HuH-7 (cell line): ENCODE measurements at places on chromosomes 7 and 10.
A peak's percentile ranks its signal among the peaks of the same experiment; 100 is the strongest.

GRCh38 chr10:13453896-13454295 lies 74.9 kb downstream of the BEND7 start:
- no peak for DNase-seq

GRCh38 chr10:132211246-132211645 lies 24.5 kb downstream of the DPYSL4 start:
- no peak for DNase-seq

GRCh38 chr10:96622013-96622787 lies 35.4 kb upstream of the TM9SF3 start:
- no peak for DNase-seq

GRCh38 chr7:75591467-75592255 lies 99.5 kb downstream of the SPDYE5 start:
- no peak for DNase-seq

DNA sequence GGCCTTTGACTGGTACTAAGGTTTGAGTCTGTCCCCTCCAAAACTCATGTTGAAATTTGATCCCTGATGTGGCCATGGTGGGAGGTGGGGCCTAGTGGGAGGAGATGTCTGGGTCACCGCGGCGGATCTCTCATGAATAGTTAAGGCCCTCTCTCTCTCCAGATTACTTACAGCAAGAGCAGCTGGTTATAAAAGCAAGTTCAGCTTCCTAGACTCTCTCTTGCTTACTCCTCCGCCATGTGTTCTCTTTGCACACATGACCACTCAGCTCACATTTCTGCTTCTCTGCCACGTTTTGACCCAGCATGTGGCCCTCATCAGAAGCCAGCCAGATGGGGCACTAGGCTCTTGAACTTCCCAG lies 29.9 kb upstream of the ZMIZ1 start:
- DNase-seq, result no peak

DNA sequence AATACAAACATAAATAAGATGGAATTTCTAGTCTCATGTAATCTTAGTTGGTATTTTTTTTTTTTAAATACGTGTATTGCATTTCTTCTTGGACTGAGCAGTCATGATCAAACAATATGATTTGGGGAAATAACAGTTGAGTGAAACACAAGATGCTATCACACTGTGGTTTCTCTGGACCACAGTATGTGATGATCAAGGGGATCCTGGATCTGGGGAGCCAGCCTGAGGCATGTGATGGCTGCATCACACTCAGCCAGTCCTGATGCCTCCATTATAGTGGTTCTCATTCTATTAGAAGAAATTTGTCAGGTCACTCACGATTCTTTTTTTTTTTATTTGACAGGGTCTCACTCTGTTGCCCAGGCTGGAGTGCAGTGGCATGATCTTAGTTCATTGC lies 495.9 kb upstream of the POT1 start:
- no peak for DNase-seq

DNA sequence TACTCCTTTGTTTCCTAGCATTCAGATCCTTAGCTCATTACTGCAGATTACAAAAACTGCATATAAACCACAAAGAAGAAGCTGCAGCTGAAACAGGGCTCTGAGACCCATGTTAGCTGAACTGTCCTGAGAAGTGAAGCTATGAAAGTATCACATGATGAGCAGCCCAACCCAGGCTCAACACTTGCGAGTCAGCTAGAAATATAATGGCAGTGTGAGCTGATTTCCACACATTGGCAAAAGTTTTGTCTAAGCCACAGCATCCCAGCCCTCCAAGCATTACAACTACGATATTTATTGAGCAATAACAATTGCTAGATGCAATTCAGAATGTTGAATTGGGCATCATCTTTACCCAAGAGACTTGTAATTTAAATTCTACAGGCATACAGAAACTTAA lies 34.5 kb upstream of the SKAP2 start:
- DNase-seq, result no peak

- DNase-seq, result no peak
Observed at GRCh38 chr10:36182179-36182566, 540.1 kb upstream of the FZD8 start.

GRCh38 chr7:152760854-152761748 lies 1.5 kb downstream of the ACTR3B start:
- no peak for DNase-seq

DNA sequence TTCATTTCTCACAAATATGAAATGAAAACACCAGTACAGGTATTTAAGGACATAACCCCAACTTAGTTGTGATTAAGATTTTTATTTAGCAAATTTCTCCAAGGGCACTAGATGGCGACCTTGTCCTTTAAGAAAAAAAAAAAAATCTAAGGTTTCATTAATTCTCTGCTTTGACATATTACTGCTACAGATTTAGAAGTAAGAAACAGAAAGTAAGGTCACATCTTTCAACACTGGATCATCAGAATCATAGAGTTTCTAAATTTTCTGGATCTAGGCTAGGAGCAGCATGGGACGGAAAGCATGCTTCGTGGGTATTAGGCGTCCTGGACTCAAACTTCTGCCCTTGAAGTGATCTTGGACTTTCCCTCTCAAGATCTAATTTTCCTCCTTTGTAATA lies 85.5 kb upstream of the PRKG1 start:
- DNase-seq, result peak; percentile 10

GRCh38 chr7:36190447-36191291 lies 37.6 kb downstream of the EEPD1 start:
- DNase-seq, result no peak

GRCh38 chr7:70654979-70655378 lies 477.0 kb upstream of the GALNT17 start:
- no peak for DNase-seq

GRCh38 chr10:61785473-61786105 lies 115.9 kb upstream of the ARID5B start:
- DNase-seq, result no peak

- no peak for DNase-seq
Observed at GRCh38 chr7:135364206-135364605, 130.6 kb downstream of the STRA8 start.

- DNase-seq, result no peak
Observed at GRCh38 chr10:12768156-12769100, 233.1 kb downstream of the CCDC3 start.

- no peak for DNase-seq
Observed at GRCh38 chr7:8000315-8000941, 31.8 kb downstream of the GLCCI1 start.

- DNase-seq, result no peak
Observed at GRCh38 chr10:78472551-78472890, 438.9 kb downstream of the RPS24 start.

DNA sequence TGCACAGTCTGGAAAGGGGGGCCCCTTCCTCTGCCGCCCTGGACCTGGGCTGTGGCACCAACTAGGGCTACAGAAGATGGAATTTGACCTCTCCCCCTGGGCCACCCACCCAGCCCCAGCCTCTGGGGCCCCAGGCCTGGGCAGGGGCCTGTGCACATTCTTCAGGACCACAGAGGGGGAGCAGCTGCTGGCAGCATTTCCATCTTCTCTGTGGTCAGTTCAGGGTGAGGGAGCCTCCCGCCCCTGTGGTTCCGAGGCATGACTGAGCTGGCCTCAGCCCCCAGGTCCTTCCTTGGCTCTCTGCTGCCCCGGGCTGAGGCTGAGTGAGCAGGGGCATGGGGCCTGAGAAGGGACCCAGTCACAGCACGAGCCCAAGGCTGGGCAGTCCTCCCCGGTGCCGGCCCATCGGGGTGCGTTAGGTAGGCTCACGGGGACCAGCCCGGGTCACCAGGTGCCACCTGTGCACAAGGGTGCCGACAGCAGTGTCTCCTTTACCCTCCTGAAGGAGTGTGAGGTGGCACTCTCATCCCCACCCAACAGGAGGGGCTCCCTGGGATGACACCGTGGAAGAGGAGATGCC lies 63.2 kb downstream of the UNCX start:
- no peak for DNase-seq

DNA sequence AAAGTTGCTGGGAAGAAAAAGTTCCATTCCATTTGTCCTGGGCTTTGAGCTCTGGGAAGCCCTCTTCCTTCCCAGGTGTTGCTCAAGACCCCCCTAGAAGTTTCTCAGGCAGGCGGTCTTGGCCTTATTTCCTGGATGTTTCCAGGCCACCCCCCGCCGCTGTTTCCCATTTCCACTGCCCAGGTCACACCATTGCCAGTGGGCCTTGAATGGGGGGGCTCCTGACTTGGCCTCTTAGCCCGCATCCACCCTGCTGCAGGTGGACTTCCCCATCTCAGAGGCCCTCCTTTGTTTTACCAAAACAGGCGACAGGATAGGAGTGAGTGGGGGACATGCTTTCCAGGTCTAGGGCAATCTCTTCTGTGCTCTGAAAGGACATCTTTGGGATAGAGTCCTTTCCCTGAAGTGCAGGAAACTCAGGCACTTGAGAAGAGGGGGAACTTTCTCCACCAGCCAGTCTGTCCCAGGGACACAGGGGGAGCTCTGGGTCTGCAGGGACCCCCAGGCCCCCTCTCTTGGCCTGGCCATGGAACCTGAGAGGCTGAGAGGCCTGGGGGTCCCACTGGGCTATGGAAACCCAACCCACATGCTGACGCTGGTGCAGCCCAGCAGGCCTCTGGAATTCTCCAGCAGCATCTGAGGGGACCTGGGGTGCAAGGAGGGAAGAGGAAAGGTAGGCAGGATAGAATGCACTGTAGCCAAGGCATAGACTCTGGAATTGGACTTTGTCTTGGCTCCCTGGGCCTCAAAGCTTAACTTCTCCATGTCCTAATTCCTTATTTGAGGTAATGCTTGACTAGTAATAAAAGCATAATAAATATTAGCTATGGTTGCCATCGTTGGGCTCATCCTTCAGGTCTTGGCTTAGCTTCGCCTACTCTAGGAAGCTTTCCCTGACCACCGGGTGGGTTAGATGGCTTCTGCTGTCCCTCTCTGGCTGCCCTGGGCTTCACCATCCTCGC lies 17.6 kb downstream of the NEURL1 start:
- no peak for DNase-seq

GRCh38 chr7:17944720-17945119 lies 4.4 kb upstream of the SNX13 start:
- DNase-seq, result peak; percentile 31

- DNase-seq, result no peak
Observed at GRCh38 chr7:98329791-98330373, 48.4 kb downstream of the BRI3 start.

DNA sequence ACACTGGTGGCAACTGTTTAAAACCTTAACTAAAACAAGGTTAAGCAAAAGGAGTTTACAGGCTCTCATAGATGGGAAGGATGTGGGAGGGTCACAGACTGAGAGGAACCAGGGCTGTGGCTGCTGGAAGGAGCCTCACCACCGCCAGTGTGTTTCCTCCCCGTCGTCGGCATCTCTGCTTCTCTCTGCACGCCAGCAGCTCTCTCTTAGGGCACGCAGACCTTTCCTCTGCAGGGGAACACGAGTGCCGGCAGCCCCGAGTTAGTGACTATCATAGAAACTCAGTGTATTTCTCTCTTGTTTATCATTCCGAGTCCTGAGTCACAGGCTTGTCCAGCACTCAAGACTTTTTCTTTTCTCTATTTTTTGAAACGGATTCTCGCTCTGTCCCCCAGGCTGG lies 8.1 kb upstream of the SH2D4B start:
- no peak for DNase-seq

- no peak for DNase-seq
Observed at GRCh38 chr10:44056967-44057805, 327.7 kb downstream of the CXCL12 start.

DNA sequence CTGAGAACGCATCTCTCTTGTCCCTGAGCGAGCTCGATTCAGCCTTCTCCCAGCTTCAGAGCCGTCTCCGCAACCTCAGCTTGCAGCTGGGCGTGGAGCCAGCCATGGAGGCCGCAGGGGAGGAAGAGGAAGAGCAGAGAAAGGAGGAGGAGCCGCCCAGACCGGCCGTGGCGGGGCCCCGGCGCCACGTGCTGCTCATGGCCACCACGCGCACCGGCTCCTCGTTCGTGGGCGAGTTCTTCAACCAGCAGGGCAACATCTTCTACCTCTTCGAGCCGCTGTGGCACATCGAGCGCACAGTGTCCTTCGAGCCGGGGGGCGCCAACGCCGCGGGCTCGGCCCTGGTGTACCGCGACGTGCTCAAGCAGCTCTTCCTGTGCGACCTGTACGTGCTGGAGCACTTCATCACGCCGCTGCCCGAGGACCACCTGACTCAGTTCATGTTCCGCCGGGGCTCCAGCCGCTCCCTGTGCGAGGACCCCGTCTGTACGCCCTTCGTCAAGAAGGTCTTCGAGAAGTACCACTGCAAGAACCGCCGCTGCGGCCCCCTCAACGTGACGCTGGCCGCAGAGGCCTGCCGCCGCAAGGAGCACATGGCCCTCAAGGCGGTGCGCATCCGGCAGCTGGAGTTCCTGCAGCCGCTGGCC lies 43.2 kb downstream of the CHST3 start:
- DNase-seq, result no peak

DNA sequence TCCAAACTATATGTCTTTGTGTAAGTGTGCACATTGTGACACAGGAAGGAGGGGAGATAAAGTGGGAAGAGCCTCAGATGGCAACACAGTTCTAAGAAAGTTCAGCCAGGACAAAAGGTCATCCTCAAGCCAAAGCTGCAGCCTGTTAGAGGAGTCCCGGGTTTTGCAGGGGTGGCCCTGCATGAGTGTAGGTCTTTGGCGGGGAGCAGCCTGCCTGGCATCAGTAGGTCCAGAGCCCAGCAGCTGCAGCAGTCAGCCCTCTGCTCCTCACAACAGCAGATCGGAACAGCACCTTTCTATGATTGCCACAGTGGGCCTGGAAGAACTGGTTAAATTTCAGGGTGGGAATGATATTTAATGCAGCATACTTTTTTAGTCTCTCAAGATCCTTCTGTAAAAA lies 13.5 kb upstream of the VDAC2 start:
- DNase-seq, result no peak

DNA sequence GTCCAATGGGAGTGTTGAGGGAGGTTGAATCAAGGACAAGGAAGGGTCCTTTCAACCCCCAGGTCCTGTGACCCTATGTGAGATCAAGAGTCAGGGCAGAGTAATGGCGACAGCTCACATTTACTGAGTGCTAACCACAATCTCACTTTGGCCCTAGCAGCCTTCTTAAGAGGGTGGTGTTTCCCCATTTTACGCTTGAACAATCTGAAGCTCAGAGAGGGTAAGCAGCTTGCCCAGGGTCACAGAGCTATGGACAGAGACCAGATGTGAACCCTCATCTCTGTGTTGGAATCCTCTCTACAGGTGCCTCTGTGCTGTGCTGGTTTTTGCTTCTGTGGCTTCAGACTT lies 102.0 kb downstream of the GRK5 start:
- DNase-seq, result no peak

- DNase-seq, result no peak
Observed at GRCh38 chr10:33193701-33194521, 140.6 kb downstream of the NRP1 start.

- no peak for DNase-seq
Observed at GRCh38 chr10:110845192-110845755, 26.5 kb upstream of the PDCD4 start.

GRCh38 chr10:101779544-101780186 lies 3.6 kb downstream of the NPM3 start:
- DNase-seq, result peak; percentile 85

GRCh38 chr7:79608005-79608404 lies 154.5 kb upstream of the MAGI2 start:
- DNase-seq, result peak; percentile 7

GRCh38 chr10:50421026-50421719 lies 169.9 kb upstream of the ASAH2 start:
- DNase-seq, result peak; percentile 56
